ENCODE measurements at places on chromosomes 5 and 9.

DNA sequence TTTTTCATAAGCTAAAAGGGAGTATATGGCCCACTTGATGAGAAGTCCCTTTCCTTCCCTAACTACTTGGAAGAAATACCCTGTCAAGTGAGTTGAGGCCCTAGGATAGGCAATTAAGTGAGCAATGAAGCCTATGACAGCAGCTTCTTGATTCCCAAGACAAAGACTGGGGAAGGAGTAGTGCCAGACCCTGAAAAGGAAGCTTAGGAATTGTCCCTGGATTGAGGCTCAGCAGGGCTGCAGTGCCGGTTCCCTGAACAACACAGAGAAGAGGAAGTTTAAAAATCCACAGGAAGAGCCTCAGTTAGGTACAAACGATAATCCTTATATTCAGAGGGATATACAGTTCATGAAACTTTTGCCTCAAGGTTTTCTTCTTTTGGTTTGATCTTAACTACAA lies 61.8 kb upstream of the RAD23B start:
- no peak for DNase-seq

DNA sequence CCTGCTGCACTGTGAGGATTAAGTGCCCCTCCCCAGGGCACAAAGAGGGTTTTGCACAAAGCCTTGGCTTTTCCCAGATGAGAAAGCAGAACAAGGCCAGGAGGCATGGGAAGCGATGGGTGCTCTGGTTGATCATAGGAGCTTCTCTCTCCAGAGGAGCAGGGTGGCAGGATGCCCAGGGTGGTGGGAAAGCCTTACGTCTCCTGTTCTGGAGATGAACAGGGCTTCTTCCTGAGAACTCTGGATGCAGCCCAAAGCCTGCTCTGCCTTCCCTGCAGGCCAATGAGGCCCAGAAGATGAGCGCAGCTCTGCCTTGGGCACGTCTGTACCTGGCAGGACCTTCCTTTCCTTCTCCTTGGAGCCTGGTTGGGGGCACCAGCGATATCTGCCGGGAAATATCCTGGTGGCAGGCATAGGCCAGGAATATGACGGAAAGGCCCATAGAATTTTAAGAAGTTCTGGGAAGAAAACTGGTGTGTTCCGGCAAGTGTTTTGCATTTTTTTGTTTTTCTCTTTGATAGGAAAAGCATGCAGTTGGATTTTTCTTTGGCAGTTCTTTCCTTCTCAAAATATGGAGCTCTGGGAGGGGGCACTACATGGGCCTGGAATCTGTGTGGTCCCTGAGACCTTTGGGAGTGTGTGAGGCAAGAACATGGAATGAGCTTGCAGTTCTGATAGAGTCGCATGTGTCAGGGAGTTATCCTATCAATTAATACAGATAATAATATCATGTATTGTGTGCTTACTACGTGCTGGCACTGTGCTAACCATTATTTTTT lies 253.2 kb upstream of the KLF4 start:
- DNase-seq, result no peak

DNA sequence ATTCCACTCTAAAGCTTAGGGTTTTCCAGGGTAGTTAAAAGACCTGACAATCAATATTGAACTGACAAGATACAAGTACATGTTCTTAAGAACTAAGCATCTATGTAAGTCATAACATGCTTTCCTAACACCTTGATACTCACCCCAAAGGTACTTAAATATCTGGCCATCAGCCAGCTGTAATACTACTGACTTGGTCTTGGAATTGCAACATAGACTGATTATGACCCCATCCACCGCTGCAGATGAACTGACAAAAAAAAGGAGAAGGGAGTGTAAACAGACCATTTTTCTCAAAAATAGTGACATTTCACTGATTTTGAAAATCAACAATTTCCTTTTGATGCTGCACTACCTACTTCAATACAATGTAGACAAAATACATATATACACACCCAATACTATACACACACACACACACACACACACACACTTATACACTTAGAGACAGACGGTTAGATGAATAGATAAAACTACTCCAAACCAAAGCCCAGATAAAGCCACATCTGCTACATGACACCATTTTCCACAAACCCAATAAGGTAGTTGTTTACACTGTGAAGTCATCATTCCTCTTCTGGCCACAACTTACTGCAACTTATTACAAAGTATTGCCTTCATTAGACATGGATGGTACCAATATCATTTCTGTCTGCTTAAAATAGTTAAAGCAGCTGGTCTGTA lies 30.4 kb downstream of the ELP1 start:
- no peak for DNase-seq

DNA sequence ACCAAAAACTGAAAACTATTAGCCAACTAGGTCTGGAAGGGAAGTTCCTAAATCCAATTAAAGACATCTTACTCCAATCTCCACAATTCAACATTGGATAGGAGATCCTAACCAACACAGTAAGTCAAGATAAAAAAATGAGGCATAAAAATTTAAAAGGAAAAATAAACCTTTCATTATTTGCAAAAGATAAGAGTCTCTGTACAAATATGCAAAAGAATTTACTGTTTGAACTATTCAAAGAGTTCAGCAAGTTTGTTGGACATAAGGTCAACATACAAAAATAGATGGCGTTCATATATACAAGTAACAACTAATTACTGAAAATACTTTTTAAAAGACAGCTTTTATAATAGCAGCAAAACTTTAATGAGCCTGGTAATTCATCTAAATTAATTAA lies 3.1 kb upstream of the FREM1 start:
- no peak for DNase-seq

DNA sequence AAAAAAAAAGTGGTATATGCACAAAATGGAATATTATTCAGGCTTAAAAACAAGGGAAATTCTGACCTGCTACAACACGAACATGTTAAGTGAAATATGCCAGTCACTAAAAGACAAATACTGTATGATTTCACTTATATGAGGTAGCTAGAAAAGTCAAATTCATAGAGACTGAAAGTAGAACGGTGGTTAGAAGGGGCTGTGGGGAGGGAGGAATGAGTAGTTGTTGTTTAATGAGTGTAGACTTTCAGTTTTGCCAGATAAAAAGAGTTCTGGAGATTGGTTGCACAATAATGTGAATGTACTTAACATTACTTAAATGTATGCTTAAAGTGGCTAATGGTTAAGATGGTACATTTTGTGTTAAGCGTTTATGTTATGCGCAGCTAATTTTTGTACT lies 79.5 kb upstream of the IL12B start:
- no peak for DNase-seq

GRCh38 chr5:159899067-159900049 lies 16.9 kb upstream of the ADRA1B start:
- no peak for DNase-seq

DNA sequence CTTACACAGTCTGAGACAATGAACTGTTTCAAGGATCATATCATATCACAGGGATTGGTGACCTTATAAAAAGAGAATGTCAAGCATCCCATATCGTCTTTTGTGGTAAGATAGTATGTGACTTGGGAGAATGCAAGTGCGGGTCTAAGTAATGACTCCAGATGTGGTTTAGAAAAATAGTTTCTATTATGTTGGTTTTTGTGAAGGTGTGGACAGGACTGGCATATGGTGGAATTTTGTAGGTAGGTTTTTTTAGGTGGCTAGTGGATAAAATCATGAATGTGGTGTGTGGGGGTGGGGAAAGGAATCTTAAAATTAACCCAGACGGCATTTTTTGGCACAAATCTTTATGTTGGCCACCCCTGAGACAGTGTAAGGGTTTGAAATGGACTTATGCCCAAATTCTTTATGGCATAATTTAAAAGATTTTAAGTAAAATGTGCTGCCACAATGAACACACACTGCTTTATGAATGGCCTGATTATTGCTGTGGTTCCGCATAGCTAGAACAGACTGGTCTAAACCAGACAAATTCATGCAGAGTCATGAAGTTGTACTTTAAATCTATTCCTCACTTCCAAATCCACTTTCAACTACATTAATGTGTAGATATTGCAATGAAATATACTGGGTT lies 204.8 kb upstream of the HAPLN1 start:
- DNase-seq, result no peak

- no peak for DNase-seq
Measured at GRCh38 chr9:94867281-94867841, 140.9 kb downstream of the AOPEP start.

- no peak for DNase-seq
Measured at GRCh38 chr5:173268750-173269432, 33.9 kb upstream of the NKX2-5 start.
